ENCODE measurements at places on chromosomes 12 and 14. TPM values are rescaled to one million over a fixed set of nuclear protein-coding genes. Genes with fewer than 3 reads are reported as not detected.

The HOXC13 gene
- total RNA-seq, result not detected

The SLC25A47 gene
- total RNA-seq, result not detected

The SEC23A gene
- total RNA-seq, result 437 TPM

The MVK gene
- total RNA-seq, result 17.5 TPM

The MYF5 gene
- not detected for total RNA-seq

The CBLN3 gene
- total RNA-seq, result 4.5 TPM

The BICDL1 gene
- not detected for total RNA-seq

The KRT75 gene
- total RNA-seq, result not detected

The CALM1 gene
- total RNA-seq, result 975 TPM

The GPR68 gene
- 0.75 TPM for total RNA-seq

The ANGEL1 gene
- 5.0 TPM for total RNA-seq

The HDAC7 gene
- total RNA-seq, result 25.0 TPM

The HSP90AA1 gene
- total RNA-seq, result 233 TPM

The GPR84 gene
- total RNA-seq, result not detected

The LBHD2 gene
- not detected for total RNA-seq

The KRT6A gene
- total RNA-seq, result 0.66 TPM

The GLIPR1L2 gene
- 0.92 TPM for total RNA-seq

The NELL2 gene
- not detected for total RNA-seq

The SSTR1 gene
- 0.66 TPM for total RNA-seq

The ANP32D gene
- 0.12 TPM for total RNA-seq

The CD27 gene
- 0.12 TPM for total RNA-seq

The KRT6C gene
- not detected for total RNA-seq

The ZFYVE21 gene
- total RNA-seq, result 60.4 TPM

The NPFF gene
- not detected for total RNA-seq

The SLCO1B3 gene
- total RNA-seq, result not detected

The GPR135 gene
- total RNA-seq, result 2.0 TPM

Data from aortic smooth muscle cell (primary cell).